ENCODE measurements at places on chromosomes 2 and 18.

DNA sequence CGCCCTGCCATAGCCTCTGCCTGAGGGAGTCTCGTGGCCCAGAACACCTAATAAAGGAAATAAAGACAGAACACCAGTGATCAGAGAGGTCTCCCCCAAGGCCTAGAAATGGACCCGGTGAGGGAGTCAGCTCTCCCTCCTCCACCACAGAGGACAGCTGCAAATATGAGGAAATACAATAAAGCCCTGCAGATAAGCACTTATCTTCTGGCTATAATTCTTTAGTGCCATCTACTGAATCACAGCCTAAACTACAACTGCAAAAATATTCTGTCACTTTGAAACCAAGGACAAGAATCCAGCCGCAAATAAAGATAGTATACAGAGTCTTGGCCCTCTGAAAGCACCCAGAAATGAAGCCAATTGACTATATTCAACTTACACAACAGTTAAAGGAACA lies 42.4 kb upstream of the TACR1 start:
- DNase-seq = no peak

DNA sequence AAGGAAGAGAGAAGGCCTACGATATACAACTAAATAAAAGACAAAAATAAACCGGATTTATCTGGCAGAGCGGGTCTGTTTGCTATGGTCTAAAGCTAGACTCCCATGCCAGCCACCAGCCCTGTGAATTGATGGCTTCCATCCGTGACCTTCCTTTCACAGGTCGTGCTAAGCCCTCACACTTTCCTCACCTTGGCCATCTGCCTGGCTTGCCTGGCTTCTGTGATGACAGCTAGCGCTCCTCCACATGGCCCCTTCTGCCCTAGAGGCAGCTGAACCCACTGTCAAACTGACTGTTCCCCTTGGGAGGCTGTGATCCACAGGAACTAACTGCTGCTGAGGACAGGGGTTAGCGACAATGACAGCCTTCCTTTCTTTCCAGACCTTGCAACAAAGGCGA lies 32.5 kb downstream of the GAREM1 start:
- no peak for DNase-seq

DNA sequence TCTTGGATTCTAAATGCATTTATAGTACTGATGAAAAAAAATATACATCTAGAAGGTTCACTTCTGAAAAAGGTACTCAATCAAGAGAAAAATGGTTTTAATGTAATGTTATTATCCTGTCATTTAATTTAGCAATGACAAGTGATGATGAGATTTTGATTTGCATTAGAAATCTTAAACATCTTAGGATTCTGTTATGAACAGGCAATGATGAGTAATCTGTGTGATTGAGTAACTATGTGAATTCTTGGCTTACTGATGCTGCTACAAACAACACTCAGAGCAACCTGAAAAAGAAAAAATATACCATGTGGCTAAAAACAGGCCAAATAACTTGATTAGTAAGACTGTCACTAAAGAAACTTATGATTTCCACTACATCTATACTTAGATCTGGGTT lies 30.1 kb downstream of the RBKS start:
- DNase-seq = no peak

DNA sequence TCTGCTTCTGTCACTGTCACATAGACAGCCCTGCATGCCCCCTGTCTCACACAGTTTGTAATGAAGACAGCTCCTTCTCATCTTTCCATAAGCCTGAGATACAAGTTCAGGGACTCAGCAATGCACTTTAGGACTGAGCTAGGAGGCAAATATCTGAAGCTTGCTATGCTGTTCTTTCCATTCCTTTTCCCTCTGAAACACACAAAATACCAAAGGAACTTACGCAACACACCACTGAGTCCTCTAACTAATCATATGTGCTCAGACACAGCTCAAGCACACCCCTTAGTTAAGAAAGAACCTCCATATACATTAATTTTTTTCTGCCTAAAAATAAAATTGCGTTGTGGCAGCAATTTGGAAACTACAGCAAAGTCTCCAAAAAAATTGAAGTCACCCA lies 17.9 kb downstream of the SERPINB8 start:
- no peak for DNase-seq

DNA sequence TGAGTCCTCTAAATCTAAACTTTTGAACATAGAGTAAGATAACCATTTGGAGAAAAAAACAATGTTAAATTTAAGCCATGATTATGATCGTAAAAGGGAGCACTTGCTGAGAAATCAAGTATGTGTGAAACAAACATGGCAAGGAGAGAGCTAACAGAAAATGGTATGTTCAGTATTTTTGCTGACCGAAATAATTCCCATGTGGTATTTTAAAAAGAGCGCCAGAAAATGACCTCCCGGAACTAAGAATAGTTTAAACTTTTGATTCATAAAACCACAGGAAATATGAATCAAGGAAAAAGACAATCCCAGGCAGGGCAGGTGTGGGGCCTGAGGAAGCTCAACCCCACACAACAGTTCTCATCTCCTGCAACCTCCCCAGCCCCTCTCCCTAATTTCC lies 74.2 kb downstream of the DOCK10 start:
- no peak for DNase-seq

DNA sequence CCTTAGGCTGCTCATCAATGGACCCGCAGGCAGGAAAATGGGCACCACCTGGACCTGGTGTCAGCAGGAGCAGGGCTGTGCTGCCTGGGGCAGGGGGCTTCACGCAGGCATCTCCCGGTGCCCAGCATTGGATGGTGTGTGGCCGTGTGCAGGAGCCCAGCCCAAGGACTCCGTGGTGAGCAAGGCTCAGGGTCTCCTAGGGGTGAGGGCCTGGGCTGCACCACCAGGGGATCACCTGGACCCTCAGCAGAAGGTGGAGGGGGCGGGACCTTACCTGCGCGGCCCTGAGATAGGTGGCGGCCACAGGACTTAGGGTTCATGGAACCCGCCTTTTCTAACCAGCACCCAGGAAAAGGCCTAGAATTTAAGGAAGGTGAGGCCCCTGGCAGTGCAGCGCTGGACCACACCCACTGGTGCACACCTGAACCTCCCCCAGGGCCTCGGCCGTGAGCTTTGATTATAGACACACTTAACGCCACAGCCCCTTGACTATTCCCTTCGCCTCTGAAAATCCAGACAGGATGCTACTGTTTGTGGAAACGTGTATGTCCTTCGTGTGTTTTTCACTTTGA lies 89.0 kb downstream of the TMEM18 start:
- no peak for DNase-seq

Measured in activated T-helper 9 cell treated with anti-CD3 and anti-CD28 coated beads, Interleukin-2, amount 50 U/mL, for 16 hours (primary cell).